ENCODE measurements at places on chromosomes 5 and 9. TPM values are rescaled to one million over a fixed set of nuclear protein-coding genes. Genes with fewer than 3 reads are reported as not detected.

Gene C8G
- total RNA-seq: not detected

Gene RAD50
- total RNA-seq: 39.3 TPM

Gene CORO2A
- 35.5 TPM for total RNA-seq

Gene MEIKIN
- not detected for total RNA-seq

Gene RLN2
- total RNA-seq: 0.34 TPM

Gene SPAAR
- total RNA-seq: 0.07 TPM

Gene PHF24
- total RNA-seq: 0.68 TPM

Gene GARIN3
- not detected for total RNA-seq

Gene TAF11L5
- total RNA-seq: not detected

Measured in nasal cavity respiratory epithelium epithelial cell of viscerocranial mucosa (primary cell).